NCI-H748 treated with DMSO at 0.1 percent for 48 hours (cell line): ENCODE measurements at places on chromosomes 2 and 18.
A peak's percentile ranks its signal among the peaks of the same experiment; 100 is the strongest.

DNA sequence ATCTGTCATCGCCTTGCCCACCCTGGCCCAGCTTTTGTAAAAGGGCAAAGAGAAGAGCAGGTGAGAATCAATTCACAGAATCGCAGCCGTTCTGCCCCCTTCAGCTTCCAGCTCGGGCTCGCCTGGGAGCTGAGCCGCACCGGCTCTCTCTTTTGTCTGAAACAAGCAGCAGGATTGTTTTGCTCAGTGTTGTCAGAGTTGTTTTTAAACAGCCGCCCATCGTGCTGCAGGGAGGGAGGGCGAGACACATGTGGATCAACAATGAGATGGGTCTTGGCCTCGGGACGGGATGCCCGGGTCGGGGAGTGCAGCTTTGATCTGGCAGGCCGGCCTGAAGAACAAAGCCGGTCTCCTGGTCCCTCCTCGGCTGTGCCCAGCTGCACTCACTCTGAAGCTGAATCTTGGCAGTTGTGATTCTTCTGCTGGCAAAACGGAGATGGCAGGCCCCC is 39.7 kb upstream of the HDAC4 start:
- DNase-seq, result no peak

DNA sequence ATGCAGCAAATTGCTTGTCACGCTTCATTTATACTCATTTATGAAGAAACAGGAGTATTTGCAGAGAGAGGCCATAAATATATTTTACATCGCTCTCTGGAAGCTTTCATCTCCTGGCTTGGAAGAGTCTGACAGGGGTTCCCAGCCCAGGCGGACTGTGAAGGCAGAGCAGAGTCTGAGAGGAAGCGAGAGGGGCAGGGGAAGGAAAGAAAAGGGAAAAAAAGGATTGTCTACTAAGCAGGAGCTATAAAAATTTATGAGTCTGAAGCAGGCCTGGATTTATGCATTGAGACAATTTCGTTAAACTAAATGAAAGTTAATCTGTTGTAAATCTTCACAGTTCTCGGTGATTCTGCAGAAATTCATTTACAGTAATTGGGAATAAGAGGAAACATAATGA is 143.9 kb upstream of the GYPC start:
- no peak for DNase-seq

- no peak for DNase-seq
Observed at GRCh38 chr18:25518716-25519053, 166.7 kb upstream of the ZNF521 start.

- peak; percentile 42 for DNase-seq
Observed at GRCh38 chr18:5237083-5237722, 40.1 kb upstream of the AKAIN1 start.

DNA sequence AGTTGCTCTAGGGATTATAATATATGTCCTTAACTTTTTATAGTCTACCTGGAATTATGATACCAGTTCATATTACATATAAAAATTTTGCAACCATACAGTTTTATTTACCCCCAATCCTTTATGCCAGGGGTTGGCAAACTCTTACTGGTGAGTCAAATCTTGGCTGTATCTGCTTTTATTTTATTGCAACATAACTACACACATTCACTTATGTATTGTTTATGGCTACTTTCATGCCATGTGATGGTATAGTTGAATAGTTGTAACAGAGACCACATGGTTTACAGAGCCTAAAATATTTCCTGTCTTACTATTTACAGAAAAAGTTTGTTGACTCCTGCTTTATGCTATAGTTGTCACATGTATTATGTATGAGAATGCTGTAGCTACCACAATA is 25.8 kb upstream of the DLX2 start:
- DNase-seq, result no peak

GRCh38 chr18:58038063-58038462 is 6.0 kb upstream of the NEDD4L start:
- DNase-seq, result no peak

- peak; percentile 14 for DNase-seq
Observed at GRCh38 chr18:23585007-23585871, 1.1 kb downstream of the NPC1 start.

DNA sequence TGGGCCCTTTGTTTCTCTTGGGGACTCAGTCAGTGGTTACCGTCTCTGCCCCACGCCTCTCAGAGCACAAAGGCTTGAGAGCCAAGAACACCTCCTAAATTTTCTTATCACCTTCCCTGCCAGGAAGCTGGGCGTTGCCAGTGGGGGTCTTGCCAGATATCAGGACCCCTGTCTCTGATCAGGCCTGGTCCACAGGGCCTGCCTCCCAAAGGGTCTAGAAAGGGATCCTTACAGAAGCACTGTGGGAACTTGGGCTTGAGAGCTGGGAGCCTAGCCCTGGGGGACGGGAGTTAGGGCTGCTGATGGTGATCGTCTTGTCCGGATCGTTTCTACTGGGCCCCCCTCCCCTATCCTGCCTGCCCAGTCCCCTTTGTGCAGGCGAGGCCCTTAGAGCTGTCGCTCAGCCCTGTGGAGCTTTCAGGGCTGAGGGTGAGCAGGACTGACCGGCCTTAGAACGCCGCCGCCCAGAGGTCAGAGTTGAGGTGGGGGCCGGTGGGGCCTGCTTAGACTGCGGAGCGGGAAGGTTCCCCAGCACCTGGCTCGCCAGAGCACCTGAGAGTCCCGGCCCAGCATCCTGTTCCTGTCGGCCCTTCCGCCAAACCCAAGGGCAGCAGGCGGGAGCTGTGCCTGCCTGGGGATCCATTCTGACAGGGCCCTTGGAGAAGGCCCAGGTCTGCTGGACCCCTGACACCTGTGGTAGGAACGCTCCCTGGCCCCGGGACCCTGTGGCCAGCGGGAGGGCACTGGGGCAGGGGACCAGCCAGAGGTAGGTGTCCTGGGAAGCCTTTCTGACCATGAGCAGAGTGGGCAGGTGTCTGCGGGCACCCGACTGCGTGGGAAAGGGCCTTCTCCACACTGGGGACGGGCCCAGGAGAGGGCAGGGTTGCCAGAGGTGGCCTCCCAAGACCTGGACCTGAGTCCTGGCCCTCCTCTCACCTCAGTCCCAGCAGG is 956 bp downstream of the ESPNL start:
- DNase-seq, result no peak

DNA sequence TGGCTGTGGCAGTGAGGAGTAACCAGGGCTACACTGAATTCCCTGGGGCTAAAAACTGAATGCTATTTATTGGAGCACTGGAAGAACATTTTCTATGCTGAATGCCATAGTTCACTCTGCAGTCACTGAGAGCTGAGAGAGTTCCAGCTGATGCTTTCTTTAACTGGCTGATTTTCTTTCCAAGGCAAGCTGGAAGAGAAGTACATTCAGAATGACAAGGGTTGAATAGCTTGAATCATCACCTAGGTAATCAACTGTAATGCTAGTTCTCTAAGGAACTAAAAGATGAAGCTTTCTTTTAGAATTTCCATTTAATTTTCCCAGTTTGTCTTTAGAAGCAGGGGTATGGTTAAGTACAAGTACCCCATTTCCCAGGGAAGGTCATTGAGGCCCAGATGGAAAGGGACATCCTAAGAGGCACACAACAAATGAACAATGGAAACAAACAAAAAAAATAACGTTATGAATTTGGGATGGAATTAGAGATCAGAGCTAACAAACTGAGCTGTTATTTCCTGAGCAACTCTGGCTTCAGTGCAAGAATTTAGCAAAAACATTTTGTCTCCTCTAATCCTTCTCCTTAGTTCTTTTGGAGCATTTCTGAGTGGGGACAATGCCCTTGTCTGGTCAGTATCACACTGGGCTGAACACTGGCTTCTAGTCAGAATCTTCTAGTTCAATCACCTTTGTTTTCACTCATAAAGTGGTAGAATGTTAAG is 132.8 kb upstream of the REG3A start:
- DNase-seq, result no peak

- DNase-seq, result no peak
Observed at GRCh38 chr2:156486147-156486546, 50.0 kb downstream of the GPD2 start.

GRCh38 chr2:109562421-109562820 is 51.3 kb downstream of the SEPTIN10 start:
- DNase-seq, result no peak

DNA sequence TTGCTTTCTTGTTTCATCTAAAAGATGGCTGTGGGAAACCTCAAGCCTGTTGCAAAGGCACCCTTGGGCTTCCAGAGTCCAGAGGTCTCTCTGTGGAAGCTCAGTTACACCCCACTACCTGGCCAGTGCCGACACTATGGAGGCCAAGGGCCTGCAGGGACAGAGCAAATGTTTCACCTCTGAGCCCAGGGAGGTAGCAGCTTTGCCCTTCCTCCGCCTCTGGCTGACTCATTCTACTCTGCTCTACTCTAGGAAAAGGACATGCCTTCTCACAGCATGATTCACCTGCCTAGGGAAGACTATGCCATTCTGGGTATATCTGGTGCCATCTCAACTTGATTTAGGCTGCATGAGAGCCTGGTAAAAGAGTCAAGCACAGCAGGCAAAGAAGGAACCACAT is 12.2 kb downstream of the MYOM1 start:
- DNase-seq, result no peak

GRCh38 chr2:121689356-121689755 is 40.1 kb upstream of the CLASP1 start:
- peak; percentile 78 for DNase-seq

DNA sequence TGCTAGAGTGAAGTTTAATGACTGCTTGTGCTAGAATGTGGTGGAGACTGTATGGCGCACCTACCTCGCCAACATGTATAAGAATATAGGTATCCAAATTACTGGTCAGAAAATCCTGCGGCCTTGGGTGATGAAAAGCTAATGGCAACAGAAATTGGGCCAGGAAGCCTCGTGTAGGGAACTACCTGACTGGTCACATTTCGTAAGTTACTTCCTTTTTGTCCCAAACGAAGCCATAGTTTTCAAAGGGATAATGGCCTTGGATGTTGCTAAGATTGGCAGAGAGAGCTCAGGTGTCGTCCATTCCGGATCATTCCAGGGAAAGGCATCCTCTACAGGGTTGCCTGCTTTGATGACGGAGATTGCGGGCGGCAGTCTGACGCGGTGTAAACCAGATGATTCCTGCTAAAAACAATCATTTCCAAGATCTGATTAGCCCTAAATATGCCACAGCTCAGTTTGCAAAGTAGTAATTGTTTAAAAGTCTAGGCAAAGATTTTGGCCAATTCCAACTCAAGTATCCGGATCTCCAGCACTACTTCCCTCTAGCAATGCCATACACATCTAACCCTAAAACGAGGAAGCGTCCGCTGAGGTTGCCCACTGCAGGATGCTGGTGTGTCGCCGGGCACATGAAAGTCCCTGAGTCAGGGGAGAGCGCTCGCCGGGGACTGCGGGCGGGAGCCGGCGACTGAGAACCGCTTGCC is 708 bp upstream of the MALT1 start:
- peak; percentile 69 for DNase-seq

- DNase-seq, result no peak
Observed at GRCh38 chr2:106156305-106157296, 37.5 kb downstream of the UXS1 start.

- DNase-seq, result no peak
Observed at GRCh38 chr18:70044632-70045031, 97.0 kb upstream of the CD226 start.

GRCh38 chr2:44778671-44779476 is 162.6 kb upstream of the SIX3 start:
- no peak for DNase-seq

- DNase-seq, result no peak
Observed at GRCh38 chr18:13138420-13139139, 80.0 kb upstream of the LDLRAD4 start.

DNA sequence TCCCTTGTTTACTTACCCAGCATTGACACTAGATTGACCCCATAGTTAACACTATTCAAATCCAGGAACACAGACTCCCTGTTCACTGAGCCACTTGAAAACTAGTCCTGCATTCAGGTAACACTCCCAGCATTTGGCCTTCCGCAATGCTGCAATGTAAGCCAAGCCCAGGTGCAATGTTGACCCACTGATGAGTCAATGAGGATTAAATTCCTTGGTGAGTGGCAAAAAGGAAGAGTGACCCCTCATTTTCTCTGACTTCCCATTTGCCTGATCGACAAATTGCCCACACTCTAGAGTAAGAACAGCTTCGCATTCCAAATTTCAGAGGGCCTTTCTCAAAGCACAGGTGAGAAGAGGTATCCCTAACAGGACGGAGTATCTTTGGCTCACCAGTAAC is 251.9 kb downstream of the FBXO15 start:
- DNase-seq, result peak; percentile 39

GRCh38 chr2:151799886-151800292 is 28.3 kb downstream of the ARL5A start:
- DNase-seq, result no peak

- DNase-seq, result no peak
Observed at GRCh38 chr2:74887960-74888700, 54.2 kb downstream of the HK2 start.

GRCh38 chr2:111048856-111049768 is 71.6 kb upstream of the BCL2L11 start:
- no peak for DNase-seq

GRCh38 chr2:208392300-208392699 is 14.3 kb upstream of the PTH2R start:
- no peak for DNase-seq

DNA sequence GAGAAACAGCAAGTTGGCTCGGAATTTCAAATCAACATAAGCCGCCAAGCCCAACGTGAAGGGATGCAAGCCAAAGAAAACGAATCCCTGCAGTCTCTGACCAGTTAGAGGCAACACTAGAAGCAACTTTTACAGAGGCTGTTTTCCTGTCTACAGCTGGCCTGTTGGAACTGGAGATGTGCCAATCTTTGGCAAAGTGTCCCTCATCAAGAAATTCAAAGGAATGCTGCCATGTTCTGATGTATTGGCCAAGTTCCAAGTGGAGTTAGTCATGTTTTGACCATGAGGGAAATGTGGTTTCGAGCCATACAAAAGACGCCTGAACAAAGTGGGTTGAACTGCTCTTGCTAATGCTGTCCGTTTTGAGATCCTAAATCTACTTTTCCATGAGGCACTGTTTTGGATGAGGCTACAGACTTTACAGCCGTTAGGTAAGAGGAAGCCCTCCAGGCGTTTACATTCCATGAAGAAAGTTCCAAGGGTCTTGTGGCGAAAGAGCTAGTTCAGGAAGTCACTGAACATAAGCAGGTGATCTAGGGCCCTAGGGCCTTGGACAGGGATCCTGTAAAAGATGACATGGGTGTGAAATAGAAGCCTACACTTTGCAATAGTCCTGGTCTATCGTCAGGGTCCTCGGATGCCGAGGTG is 140.7 kb upstream of the PXDN start:
- no peak for DNase-seq

GRCh38 chr18:54558609-54559585 is 32.1 kb upstream of the DYNAP start:
- DNase-seq, result no peak

DNA sequence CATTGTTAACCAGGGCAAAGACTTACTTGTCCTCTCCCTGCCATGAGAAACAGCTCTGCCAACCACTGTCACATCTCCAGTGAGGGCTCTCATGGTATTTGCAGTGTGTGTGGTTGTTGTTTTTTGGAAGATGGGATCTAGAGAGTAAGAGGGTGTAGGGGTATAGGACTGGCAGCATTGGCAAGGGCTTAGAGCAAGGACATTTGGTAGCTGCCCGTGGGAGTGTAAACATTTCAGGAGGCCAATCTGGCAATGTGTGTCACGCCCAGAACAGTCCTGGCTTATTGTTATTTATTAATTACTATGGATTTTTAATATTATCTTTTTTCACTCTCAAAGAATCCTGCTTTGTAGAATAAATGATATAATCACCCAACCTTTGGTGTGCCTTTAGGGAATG is 90.5 kb downstream of the TMEM17 start:
- DNase-seq, result no peak

GRCh38 chr2:72780477-72780876 is 45.4 kb downstream of the EXOC6B start:
- DNase-seq, result no peak
